ENCODE measurements at places on chromosomes 4 and X.

DNA sequence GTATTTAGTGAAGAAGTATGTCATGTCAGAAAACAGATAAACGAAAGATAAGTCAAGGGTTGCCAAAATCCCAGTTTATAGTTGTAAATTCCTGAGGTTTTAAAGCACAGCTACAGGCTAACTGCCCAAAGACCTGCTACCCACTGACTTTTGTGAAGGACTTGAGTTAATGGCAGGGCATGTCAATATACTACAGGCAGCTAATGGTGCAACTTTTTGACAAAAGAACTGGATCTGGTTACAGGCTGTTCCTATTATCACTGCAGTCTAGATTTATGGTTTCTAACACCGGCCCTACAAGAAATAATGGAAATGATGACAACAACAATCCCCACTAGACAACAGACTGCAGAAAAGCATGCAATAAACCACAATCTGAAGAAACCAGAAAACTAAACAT is 6.4 kb downstream of the SCML2 start:
- DNase-seq, result no peak

DNA sequence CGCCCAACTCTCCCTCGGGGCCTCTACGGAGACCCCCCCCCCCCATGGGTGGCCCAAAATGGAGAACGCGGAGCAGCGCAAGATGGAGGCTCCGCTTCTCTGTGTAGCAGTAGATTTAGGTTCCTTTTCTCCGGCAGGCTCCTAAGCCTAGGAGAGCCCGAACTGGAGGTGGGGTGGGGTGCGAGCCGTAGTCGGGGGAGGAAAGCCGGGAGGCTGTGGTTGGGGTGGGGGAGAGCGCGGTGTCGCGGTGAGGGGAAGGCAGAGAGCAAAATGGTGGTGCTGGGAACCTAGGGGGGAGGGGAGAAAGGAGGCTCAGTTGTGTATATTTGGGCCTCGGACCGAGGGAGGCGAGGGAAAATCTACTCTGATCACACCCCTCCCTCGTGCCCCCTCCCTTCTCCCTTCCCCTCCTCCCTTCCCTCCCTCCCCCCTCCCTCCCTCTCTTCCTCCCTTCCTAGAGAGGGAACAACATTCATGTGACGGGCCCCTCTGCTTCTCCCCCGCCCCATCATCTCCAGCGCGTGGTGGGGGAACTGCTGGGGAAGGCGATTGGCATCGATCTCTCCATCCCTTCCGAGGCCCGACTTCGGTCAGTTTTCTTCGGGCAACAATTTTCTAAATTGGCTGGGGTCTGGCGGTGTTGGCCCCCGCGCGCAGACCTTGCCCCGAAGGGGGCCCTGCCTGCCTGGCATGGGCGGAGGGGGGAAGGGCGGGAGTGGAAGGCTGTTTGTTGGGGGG is at the start of gene STAG2:
STAG2 (plus strand) TSS at position 439 of the 738 bp plus-strand sequence. CDS start 60,922 bp downstream, outside the sequence.
- DNase-seq, result no peak

- no peak for DNase-seq
Observed at GRCh38 chrX:79369871-79370270, 2.7 kb upstream of the ITM2A start.

- DNase-seq, result no peak
Observed at GRCh38 chrX:76183289-76184049, 10.6 kb downstream of the PBDC1 start.
